ENCODE measurements at places on chromosomes 16 and 17.

- DNase-seq = no peak
Measured at GRCh38 chr17:29677221-29677791, 54.6 kb upstream of the CORO6 start.

DNA sequence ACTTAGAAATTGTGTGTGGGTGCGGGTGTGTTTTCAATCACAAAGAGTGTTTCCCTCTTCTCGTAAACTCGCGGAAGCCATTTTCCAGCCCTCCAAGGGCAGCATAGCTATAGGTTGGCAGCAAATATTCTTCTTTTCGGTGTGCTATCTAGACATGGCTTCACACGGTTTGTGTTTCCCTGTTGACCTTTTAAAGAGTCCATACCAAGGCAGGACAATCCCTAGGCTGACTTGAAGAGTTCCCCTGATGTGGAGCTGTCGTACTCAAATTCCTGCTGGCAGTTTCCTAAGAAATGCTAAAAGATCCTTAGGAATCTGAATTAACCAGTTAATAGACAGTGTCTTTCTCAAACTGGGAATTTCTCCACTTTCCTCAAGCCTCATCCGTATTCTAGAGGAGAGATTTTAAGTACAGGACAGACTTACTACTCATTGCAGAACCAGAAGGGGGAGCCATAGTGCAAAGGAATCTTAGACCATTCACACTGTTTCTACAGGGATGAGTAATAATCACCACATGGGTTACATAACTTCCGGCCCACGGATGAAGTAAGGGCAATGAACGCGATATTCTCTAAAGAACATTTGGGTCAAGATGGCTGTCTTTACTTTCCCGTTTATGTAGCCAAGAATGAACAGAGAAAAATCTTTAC lies 288.6 kb upstream of the ELAC2 start:
- DNase-seq = no peak

DNA sequence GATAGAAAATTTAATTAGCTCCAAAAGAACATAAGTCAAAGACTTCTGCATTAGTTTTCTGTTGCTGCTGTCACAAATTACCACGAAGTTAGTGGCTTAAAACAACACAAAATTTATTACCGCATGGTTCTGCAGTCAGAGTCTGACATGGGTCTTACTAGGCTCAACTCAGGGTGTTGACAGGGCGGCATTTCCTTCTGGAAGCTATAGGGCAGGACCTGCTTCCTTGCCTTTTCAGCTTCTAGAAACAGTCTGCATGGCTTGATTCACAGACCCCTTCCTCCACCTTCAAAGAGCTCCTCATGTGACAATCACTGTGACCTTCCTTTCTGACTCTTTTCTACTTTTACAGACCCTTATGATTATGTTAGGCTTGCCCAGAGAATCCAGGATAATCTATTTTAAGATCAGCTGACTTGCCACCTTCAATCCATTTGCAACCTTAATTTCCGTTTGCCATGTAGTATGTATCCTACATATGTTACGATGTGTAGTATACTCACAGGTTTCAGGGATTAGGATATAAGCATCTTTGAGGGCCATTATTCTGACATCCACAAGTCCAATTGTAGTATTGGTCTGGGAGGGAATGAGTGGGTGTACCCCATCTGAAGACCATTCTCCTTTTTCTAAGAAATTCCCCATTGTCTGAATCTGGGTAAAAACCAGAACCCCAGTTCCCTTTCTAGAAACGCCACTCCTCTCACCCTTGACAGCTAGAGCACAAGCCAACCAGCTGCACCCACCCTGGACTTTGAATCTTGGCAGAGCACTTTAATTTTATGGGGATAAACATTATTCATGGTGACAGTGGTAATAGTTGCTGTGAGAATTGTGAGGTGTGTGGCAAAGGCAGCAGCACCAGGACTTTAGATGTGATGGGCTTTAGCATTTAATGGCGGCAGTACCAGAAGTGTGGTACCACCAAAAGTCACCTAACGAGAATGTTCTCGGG lies 265.5 kb downstream of the KCNJ2 start:
- no peak for DNase-seq

GRCh38 chr17:8366231-8366630 lies 10.3 kb downstream of the KRABD2 start:
- DNase-seq = no peak

GRCh38 chr16:13519871-13520270 lies 400.1 kb upstream of the ERCC4 start:
- no peak for DNase-seq

DNA sequence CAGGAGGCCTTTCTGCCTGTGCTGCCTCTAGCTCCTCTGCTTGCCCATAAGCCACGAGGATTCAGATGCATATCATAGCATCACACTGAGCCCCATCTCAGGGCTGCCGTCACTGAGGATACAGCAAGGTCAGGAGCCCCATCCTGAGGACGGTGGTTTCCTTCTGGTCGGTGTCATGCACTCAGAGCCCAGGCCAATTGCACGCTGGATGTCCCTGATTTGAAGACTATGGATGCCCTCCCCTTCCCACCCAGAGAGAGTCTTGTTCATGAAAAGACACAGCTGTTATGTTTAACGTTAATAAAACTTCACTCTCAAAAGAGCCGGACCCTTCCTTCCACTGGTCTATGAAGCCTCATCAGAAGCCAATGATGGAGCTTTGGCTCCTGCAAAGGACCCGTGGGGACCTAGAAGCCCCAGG lies 19.9 kb downstream of the COTL1 start:
- DNase-seq = peak; percentile 65

- DNase-seq = peak; percentile 76
Measured at GRCh38 chr16:89593841-89594240, 18.3 kb downstream of the CPNE7 start.

GRCh38 chr17:73371836-73372235 lies 60.0 kb upstream of the CDC42EP4 start:
- DNase-seq = no peak

DNA sequence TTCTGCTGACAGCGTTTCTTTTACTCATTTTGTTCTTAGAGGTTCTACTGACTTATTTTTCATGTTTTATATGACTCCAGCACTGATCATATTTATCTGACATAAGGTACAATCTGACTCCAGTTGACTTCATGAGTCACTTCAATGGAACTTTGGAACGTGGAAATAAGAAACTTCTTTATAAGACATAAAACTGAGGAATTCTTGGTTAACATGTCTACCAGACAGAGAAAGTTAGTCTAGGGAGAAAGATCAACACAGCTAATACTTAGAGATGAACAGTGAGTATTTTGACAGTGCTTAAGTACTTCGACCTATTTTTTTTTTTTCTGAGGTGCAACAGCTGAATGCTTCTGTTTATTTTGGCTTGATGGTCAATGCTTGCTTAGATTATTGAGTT lies 679.5 kb downstream of the KCNJ2 start:
- no peak for DNase-seq

DNA sequence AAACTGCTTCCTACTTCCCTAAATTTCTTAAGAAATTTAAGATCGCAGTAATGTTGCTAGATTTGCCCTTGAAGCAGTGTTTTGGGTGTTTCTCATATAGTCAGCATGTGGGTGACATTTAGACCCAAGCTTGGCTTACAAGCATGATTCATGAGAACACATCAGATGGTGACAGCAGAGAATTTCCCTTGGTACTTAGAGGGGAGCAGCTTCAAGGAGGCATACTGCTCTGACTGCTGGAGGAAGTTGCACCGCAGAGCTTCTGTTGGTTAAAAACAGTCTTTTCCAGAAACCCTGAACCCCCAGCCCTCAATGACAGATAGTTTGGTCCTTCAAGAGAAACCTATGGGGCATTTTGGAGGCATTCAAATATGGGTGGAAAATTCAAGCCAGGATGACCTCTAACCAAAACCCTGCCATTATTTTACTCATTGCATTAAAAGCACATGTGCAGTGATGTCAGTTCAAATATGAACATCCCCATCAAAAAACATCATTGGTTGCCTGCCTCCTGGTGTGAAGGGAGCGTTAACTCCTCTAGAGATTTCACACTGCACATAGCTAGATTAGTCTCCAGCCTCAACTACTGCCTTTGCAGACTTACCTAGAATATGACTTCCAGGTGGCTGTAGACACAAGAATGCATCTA lies 201.5 kb upstream of the CACNG5 start:
- peak; percentile 21 for DNase-seq

DNA sequence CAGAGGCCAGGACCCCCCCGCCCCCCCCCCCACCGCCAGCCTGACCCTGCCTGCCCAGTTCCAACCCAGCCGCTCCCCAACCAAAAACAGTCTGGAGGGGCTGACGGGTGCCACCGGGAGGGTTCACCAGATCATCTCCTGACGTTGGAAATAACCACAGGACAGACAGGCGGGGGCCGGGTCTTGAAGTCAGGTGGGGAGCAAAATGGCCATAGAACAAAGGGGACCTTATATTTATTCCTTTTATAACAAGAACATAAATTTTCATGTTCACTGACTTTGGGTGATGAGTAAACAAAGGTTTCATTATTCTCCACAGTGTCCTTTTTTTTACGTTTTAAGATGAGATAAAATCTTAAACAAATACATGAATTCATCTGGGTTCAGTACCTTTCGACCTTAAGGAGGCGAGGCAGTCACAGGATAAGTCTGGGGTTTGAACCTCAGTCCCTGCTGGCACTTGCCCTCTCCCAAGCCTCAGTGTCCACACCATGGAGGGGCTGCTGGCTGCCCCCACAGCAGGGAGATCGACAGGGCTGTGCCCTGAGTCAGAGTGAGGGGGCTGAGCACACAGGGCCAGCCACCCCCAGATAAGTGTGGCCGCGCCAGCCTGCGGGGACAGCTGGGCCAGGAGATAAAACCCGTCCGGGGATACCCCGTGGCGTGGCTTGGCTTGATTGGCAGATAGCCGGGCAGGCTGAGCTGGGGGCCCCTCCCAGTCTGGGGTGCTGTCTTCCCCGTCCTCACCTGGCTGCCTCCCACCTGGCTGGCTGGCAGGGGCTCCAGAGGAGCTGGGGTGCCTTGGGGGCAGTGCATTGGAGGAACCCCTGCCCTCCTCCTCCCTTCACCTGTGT lies 15.0 kb downstream of the SLC7A5 start:
- peak; percentile 54 for DNase-seq

GRCh38 chr16:57741660-57742191 lies 6.2 kb downstream of the KATNB1 start:
- DNase-seq = no peak

DNA sequence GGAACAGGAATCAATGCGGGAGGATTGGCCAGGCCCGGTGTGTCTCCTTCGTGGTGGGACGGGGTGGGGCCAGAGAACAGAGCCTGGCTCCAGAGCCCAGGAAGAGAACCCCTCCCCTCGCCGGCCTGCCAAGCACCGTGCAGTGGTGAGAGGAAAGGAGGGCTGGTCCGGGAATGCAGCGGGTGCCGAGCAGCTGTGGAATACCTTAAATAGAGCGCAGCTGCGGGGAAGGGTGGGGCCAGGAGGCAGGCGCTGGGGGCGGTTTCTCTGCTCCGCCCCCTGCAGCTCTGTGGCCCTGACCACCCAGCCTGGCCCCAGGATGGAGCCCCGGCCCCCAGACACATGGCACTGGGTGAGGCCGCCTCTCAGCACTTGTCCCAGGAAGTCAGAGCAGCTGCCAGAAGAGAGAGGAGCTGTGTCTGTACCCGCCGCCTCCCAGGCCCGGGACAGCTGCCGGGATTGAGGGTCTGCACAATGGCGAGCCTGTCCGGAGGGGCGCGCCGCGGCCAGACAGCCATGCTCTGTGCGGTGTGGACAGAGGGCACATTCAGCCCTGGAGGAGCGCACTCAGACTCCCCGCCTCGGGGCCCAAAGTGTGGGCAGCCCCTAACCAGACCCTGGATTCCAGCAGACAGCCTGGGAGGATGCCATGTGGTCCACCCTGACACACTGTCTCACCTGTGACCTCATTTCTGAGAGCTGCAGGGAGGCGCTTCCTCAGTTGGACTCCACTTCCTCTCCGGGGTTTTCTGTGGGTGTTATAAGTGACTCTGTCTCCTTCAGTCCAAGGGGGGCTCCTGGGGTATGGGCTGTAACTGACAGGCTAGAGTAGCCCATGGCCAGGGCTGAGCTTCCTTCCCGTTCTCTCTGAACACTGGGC lies 268.8 kb downstream of the SEC14L1 start:
- DNase-seq = peak; percentile 72

GRCh38 chr17:43330876-43331639 lies 67.7 kb upstream of the ARL4D start:
- no peak for DNase-seq

DNA sequence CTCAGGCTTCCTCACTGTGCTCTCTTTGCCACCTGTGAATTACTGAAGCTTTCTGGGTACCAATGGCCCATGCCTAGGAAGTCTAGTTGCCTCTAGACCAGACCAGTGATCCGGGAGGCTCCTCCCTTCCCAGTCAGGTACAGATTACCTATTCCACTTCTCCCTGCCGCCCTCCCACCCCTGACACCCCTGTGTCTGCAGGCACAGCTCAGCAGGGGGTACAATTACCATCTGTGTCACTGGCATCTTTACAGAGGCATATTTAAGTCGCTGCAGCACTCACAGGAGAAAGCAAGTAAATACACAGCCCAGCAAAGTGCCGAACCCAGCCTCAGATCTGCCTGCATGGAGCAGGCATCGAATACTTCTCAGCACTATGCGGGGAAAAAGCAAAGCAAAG lies 5.3 kb upstream of the WSCD1 start:
- DNase-seq = no peak

- no peak for DNase-seq
Measured at GRCh38 chr17:42541041-42541833, 5.2 kb downstream of the NAGLU start.

DNA sequence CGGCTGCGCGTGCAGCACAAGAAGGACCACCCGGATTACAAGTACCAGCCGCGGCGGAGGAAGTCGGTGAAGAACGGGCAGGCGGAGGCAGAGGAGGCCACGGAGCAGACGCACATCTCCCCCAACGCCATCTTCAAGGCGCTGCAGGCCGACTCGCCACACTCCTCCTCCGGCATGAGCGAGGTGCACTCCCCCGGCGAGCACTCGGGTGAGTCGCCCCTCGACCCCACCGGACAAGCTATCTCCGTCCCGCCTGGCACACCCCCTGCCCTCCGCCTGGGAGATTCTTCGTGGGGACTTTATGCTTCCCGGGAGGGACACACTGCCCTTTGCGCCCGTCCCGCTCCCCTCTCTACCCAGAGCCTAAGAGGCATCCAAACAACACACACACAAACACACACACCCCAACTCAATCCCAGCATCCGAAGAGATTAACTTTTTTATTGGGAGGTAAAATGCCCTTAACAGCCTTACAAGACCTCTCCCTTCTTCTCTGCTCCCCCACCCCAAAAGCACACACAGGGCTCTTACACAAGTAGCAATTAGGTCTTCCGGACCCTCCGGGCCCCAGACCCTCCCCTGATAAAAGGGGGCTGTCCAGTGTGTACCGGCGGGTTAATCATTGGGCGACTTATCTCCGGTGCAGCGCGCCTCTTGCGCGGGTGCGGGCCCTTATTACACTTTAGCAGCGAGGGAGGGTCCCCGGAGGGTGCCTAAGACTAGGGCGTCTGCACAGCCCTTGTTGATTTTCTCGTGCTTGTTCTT lies 2.1 kb downstream of the SOX9 start:
- no peak for DNase-seq

GRCh38 chr16:53433509-53433908 lies 762 bp upstream of the RBL2 start:
- DNase-seq = no peak

- no peak for DNase-seq
Measured at GRCh38 chr17:76275382-76276068, 10.4 kb downstream of the UBALD2 start.

GRCh38 chr16:29876594-29877249 lies 13.7 kb upstream of the CDIPT start:
- DNase-seq = peak; percentile 23

- DNase-seq = no peak
Measured at GRCh38 chr16:12500771-12501170, 302.9 kb downstream of the CPPED1 start.

GRCh38 chr17:46010597-46011186 lies 11.6 kb downstream of the STH start:
- DNase-seq = no peak
